ENCODE measurements at places on chromosomes 7 and 10.

DNA sequence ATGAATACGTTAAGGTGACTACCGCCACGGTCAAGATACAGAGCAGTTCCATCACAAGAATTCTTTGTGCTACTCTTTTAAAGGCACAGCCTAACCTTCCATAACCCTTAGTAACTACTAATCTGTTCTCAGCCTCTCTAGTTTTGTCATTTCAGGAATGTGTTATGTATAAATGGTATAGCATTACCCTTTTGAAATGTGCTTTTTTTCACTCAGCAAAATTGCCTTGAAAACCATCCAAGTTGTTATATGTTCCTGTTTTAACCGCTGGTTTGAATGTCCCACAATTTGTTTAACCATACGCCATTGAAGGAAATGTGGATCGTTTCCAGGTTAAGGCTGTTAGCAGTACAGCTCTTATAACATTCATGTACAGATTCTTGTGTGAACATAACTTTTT is 32.0 kb downstream of the WAC start:
- no peak for DNase-seq

DNA sequence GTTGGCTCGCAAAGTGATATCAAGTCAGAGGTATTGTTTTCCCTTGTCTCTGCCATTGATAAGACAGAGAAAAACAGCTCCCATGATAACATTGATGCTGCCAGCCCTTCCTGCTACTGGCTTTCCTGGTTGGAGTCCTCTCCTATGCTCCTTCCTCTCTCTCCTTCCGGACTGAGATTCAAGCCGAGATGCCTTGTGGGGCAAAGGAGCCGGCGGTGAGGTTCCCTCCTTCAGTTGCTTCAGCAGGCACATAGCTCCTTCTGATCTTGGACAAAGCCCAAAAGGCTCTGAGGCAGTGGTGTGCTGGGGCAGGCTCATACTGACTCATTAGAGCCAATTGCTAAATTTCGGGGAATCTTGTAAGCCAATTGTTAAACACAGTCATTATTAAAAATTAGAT is 8.8 kb upstream of the ZCCHC24 start:
- no peak for DNase-seq

- DNase-seq, result no peak
Measured at GRCh38 chr10:69715899-69716606, 85.7 kb upstream of the COL13A1 start.

DNA sequence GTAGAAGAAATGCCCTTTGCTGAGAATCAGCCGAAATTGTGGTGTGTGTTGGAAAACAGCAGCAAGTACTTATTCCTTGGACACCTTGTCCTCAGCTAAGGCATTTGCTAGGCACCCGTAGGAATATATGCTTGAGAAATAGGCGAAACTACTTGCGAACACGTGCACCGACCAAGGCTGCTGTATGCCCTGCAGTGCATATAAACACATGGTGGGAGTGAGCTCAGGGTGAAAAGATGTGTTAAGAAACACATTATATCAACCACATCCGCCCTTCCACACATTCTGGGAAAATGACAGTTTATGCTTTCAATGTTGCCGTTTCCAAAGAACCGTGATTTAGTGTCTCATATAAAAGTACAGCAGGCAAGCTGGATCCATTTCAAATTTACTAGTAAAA is 199.2 kb downstream of the JCAD start:
- DNase-seq, result no peak
